GM04503 (cell line): ENCODE measurements at places on chromosomes 1 and 21.

GRCh38 chr1:228830954-228831481 is 95.7 kb downstream of the RHOU start:
- DNase-seq, result peak; percentile 13

GRCh38 chr1:76070538-76070937 is 4.0 kb upstream of the ST6GALNAC3 start:
- no peak for DNase-seq

GRCh38 chr1:205354259-205355074 is 2.3 kb downstream of the KLHDC8A start:
- no peak for DNase-seq

DNA sequence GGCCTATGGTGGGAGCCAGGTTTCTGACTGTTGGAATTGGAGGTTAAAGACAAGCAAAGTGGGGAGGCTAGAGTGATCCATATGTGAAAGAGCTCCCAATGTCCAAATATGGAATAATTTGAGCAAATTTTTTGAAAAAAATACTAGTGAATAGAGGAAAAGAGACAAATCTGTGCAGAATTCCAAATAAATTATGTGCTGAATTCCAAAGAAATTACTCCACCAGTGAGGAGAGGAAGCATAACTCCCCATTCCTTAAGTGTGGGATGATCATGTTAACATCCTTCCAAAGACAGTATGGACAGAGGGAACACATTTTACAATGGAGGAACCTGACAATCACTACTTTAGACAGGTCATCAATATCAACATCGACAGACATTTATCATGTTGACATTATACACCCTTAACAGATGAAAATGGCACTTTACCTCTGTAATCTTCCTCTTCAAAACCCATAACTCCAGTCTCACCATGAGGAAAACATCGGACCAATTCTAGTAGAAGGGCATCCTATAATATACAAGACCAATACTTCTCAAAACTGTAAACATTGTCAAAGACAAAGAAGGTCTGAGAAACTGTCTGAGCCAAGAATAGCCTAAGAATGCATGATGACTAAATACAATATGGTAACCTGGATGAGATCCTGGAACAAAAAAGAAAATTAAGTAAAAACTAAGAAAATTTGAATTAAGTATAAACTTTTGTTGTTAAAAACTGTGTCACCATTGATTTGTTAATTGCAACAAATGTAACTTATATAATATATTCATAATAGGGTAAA is 71.5 kb upstream of the RGS4 start:
- no peak for DNase-seq

GRCh38 chr1:84107955-84108354 is 36.1 kb upstream of the PRKACB start:
- DNase-seq, result no peak

- DNase-seq, result no peak
Observed at GRCh38 chr1:183019860-183020259, 3.4 kb upstream of the LAMC1 start.

GRCh38 chr1:111695801-111696200 is 43.4 kb downstream of the INKA2 start:
- DNase-seq, result no peak

GRCh38 chr1:51570063-51570710 is 46.7 kb upstream of the OSBPL9 start:
- DNase-seq, result no peak

DNA sequence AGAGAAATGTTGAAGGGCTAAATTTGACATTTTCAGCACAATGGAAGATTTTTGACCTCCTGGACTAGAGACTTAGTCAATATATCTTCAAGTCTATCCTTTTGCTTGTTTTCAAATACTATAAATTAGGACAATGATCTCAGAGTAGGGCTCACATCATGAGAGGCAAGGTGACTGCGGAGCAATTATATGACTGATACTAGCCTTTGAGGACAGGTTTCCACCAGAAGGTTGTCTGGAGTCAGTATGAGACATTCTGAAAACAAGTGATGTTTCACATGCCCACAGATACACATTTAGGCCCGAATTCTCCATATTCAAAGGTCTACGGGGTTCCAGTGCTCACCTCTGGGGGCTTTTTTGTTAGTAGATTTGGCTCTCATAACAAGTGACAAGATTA is 142.3 kb upstream of the SAMSN1 start:
- DNase-seq, result no peak

GRCh38 chr21:39346206-39346605 is 2.7 kb downstream of the HMGN1 start:
- no peak for DNase-seq

DNA sequence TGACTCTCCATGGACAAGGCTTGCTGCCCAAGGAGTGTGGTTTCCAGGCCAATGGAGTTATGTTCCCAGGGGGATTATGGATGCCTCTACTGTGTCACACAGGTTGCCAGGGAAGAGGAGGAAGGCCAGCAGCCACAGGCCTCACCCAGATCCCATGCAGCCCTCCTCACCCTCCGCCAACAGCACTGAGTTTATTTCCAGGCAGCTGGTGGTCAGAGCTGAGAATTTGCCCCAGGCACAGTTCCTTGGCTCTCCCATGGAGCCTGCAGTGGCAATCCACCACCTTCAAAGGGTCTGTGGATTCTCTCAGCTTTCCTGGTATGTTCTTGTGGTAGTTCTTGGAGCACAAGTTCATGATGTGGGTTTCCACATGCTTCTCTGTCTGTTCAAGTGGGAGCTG is 79.2 kb downstream of the NTNG1 start:
- DNase-seq, result no peak

- DNase-seq, result no peak
Observed at GRCh38 chr1:110674337-110675059, at the start of gene KCNA3. TSS of gene KCNA3 (minus strand) at chr1:110674940. CDS start at chr1:110674809, 131 bp downstream.

DNA sequence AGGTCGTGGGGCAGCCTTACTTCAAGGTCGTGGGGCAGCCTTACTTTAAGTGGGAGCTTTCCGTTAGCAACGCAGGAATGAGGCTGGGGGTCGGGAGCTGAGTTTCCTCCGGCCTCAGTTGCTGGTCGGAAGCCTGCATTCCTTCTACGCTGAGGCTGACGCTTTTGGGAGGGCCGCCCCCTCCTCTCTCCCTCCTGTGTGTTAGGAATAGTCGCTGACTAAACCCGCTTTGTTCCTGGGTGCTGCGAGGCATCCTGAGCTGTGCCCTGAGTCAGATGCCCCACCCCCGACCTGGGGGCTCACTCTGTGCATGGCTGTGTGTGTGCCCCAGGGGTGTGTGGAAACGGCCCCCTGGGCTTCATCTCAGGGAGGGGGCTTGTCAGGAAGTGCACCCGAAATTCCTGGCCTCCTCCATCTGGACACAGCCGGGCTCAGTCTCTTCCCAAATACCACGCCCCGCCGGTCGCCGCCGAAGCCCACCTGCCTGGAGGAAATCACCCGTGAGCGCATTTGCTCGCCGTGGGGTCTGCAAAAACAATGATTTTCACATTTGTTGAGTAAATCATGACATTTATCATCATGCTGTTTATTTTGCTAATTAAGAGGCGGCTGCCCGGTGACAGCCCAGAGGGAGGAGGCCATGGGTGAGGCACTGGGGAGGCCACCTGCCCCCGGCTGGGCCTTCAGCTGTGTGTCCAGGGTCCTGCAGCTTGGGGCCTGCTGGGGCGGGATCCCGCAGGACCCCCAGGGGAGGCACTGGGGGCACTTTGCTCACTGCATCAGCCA is 121.4 kb downstream of the PRDM16 start:
- no peak for DNase-seq

DNA sequence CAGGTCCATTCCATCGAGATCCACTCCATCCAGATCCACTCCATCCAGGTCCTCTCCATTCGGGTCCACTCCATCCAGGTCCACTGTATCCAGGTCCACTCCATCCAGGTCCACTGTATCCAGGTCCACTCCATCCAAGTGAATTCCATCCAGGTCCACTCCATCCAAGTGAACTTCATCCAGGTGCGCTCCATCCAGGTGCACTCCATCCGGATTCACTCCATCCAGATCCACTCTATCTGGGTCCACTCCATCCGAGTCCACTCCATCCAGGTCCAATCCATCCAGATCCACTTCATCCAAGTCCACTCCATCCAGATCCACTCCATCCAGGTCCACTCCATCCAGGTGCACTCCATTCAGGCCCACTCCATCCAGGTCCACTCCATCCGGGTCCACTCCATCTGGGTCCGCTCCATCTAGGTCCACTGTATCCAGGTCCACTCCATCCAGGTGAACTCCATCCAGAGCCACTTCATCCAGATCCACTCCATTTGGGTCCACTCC is 157.4 kb downstream of the HUNK start:
- no peak for DNase-seq

- DNase-seq, result peak; percentile 76
Observed at GRCh38 chr1:92951141-92951582, 10.1 kb downstream of the DIPK1A start.

DNA sequence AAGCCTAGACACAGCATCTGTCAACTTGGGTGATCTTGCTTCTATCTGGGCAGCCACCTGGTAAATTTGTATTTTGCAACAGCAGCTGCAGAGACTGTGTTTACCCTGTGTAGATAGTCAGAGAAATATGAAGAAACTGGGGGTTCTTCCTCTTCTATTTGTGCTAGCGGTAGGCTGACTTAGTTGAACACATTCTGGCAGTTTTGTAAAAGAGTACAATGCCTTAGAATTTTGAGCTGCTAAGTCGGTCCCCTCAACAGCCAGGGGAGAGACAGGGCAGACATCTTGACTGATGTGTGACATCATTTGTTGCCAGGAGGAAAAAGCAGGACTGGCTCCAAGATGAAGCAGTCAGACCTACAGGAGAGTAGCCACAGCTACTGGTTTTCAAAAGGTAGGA is 53.7 kb downstream of the KCNJ6 start:
- no peak for DNase-seq

DNA sequence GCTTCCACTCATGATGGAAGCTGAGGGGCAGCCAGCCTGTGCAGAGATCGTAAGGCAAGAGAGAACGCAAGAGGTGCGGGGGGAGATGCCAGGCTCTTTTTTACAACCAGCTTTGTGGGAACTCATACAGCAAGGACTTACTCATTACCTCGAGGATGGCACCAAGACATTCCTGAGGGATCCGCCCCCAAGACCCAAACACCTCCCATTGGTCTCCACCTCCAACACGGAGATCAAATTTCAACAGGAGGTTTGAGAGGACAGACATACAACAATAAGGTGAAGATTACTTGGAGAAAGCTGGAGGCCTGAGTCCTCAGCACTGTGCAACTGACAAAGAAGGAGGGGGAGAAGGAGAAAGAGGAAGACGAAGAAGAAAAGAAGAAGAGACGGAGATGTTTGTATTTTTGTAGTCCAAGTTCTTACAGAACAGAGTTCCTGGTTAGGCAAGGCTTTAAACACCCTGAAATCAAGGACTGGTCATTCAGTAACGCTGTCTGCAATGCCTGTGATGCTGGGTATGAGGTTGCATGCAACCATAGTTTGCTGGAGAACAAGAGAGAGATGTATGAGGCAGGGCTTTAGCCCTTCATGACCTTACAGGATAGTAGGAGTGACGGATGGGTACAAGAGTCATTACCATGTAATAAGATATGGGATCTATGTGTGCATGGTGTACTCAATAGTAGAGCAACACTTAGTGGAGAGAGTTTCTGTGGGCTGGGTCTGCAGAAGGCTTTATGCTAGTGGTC is 19.7 kb upstream of the GALNT2 start:
- no peak for DNase-seq

- DNase-seq, result no peak
Observed at GRCh38 chr1:245216366-245217115, 61.8 kb downstream of the KIF26B start.

DNA sequence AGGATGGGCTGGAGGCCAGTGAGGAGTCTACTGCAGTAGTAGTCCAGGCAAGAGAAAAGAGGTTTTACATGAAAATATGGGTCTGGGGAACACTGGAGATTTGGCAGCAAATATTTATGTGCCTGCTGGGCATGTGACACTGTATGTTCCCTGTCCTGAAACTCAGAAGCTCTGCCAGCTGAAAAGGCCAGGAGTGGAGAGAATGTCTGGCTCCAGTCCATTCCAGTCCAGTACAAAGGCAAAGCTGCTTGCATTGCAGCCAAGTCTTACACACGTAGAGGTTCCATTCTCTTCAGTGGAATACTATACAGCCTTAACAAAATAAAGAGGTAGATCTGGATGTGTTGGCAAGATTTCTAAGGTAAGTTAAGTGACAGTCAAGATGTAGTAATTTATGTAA is 7.5 kb upstream of the YBX1 start:
- DNase-seq, result no peak

GRCh38 chr1:17235135-17235885 is 13.6 kb upstream of the PADI3 start:
- no peak for DNase-seq

GRCh38 chr1:119743776-119744597 is 24.7 kb downstream of the HMGCS2 start:
- peak; percentile 11 for DNase-seq

DNA sequence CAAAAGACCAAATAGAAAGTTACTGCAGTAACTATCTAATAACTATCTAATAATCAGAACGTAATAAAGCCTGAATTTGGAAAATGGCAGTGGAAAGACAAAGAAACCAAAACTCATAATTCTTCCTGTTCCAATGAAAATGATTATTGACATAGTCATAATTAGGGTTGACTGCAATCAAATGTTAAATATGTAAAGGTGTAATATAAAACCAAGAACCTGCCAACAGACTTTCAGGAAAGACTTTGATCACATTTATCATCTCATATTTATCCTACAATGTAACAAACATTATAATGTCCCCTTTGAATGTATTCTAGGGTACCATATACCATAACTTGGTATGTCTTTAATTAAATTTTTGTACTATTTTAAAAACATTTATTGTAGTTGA is 26.9 kb downstream of the NRIP1 start:
- DNase-seq, result no peak

DNA sequence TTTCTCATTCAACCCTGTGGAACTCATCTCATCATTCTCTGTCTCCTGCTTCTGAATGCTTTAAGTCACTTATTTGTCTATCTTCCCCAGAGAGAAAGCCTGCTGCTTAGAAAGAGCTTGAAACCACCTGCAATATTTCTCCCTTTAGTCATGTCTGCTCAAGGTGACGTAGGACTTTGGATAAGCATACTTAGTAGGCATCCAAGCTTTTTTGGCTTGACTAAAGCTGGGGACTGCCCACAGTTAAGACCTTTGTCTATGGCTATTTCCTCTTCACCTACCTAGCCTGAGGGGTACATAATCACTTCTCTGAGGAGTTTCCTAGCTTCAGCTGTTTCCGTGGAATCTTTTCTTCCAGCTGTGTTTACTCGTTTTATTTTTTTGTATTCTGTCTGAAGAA is 665.8 kb upstream of the CAMK1G start:
- DNase-seq, result no peak

DNA sequence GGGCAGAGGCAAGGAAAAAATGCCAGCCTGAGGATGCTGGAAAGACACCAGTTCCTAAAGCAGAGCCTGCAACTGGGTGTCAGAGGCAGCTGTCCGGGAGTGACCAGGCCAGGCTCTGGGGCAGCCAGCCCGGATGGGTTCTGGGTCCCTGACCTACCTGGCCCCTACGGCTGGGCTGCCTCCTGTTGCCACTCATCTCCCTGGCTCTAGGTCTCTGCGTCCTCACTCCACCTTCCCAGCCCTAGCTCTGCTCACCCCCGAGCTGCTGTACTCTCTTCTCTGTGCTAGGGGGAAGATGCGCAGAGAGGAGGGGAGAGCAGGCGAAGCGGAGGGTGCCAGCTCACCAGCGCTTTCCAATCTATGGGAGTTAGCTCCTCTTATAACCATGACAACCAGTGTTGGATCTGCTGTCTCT is 9.0 kb downstream of the ARHGEF2 start:
- DNase-seq, result no peak
